ENCODE measurements at places on chromosomes 1 and 21.

DNA sequence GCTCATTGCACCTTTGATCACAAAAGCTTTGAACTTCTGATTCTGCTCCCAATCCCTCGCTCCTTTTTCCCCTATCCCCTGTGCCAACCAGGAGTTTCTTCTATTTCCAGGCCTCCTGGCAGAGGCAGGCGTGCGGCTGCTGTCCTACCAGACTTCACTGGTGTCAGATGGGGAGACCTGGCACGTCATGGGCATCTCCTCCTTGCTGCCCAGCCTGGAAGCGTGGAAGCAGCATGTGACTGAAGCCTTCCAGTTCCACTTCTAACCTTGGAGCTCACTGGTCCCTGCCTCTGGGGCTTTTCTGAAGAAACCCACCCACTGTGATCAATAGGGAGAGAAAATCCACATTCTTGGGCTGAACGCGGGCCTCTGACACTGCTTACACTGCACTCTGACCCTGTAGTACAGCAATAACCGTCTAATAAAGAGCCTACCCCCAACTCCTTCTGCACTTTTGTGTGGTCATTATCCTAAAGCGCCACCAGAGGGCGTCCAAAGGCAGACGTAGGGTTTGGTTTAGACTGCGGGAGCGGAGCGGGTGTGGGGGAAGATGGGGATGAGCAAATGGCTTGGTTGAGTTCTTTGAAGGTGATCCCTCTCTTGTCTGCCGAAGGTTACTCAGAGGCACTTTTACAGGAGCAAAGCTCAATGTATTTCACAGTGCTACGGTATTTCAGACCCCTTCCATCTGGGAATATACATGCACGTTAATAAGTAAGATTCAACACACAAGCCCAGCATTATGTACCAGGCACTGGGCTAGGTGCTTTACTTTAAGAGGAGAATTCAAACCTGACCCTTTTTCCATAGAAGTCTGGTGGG is 24.7 kb downstream of the HMGCS2 start:
- DNase-seq, result no peak

DNA sequence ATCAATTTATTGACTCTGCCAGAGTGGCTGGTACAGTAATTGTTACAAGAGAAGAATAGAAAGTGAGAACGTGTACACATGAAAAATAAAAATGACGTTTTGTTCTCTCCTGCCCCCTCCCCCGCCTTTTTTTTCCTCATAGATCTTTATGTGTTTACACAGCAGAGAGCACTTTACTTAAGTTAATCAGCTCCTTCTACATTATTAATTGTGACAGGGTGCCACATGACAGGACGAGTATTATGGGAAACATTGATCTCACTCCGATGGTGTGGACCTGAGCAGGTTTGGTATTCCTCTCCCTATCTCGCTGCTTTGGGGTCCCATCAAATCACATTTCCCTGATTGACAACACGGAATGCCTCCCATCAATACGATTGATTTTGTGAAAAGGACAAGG is 285.7 kb downstream of the TM2D1 start:
- DNase-seq, result no peak

DNA sequence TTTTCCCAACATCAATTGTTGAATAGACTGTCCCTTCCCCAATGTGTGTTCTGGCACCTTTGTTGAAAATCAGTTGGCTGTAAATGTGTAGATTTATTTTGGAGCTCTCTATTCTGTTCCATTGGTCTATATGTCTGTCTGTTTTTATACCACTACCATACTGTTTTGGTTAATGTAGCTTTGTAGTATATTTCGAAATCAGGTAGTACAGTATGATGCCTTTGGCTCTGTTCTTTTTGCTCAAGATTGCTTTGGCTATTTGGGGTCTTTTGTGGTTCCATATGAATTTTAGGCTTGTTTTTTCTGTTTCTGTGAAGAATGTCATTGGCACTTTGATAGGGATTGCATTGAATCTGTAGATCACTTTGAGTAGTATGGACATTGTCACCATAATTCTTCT is 8.1 kb downstream of the ACOT11 start:
- DNase-seq, result no peak

DNA sequence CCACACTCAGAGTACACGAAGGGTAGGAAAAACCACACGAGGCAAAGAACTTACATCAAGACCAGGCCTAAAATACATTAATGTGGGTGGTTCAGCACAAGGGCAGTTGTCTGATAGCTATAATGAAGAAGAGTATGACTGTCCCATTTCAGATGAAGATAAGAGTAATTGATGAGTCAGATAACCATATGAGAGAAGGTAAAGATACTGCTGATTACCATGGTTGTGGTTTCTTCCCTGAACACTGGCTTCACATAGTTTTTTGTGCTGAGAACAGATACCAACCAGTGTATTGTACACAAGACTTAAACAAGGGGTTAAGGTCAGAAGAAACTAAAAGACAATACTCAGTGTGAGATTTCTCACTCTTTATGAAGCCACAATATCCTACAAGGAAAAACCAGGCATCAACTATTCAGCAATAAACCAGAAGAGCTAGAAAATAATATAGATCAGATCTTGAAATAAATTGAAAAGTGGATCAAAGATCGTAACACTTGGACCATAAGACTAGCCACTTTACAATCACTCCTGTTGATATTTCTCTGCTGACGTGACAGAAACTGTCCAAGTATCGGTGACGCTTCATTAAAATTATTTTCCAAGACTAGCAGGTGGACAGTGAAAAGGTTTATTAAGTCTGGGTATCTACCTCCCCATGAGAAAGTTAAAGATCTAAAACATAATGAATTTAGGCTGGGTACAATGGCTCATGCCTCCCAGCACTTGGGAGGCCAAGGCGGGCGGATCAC is 28.6 kb downstream of the PUM1 start:
- DNase-seq, result no peak

DNA sequence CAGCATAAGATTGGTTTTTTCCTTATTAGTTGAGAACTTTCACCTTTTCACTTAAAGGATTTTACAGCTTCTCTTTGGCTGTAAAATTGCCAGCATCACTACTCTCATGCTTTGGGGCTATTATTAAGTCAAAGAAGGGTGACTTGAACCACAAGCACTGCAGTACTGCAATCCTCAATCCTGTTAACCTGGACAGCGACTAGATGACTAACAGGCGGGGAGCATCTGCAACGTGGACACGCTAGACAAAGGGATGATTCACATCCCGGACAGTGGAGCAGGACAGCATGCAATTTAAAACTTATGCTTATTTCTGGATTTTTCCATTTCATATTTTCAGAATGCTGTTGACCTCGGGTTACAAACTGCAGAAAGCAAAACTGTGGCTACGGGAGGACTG is 8.1 kb downstream of the ARV1 start:
- no peak for DNase-seq

Measured in dorsolateral prefrontal cortex (tissue), 122 donors.